ENCODE measurements at places on chromosomes 1 and 21.

DNA sequence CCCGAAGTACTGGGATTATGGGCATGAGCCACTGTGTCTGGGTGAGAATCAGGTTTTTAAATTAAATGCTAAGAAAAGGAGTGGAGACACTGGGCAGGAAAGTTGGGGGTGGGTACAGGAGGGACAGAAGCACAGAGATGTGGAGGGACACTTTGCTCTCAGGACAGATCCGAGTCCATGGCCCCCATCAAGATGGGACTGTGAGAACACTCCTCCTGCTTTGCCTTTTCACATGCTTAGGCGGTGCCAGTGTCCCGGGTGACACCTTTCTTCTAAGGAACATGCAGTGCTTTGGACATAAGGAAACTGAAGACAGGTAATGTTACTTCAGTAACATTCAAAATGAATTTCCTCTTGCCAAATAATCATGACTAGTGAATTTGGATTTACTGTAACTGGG lies 16.7 kb downstream of the SLC25A33 start:
- no peak for DNase-seq

- no peak for DNase-seq
Observed at GRCh38 chr1:6181347-6181770, 1.2 kb upstream of the CHD5 start.

DNA sequence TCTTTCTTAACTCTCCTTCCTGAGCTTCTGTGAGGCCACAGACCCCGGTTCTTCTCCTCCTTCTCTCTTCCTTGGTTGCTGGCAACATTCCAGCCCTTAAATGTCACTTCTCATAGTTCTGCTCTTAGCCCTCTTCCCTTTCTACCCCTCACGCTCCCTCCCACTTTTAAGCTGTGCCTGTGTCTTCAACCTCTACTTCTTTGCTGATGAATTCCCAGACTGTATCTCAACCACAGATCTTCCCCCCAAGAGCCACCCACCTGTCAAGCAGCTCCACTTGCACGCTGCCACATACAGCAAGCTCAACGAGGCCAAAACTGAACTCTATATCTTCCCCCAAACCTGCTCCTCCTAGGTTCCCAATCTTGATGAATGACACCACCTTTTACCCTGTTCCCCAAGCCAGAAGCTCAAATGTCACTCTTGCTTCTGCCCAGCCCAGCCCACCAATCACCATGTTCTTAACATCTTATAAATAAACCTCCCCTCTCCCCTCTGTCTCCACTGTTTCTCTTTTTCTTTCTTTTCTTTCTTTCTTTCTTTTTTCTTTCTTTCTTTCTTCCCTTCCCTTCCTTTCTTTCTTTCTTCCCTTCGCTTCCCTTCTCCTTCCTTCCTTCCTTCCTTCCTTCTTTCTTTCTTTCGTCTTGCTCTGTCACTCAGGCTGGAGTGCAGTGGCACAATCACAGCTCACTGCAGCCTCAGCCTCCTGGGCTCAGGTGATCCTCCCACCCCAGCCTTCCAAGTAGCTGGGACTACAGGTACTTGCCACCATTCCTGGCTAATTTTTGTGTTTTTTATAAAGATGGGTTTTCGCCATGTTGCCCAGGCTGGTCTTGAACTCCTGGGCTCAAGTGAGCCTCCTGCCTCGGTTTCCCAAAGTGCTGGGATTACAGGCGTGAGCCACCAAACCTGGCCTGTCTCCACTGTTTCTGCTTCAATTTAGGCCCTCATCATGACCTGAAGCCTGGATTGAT lies 19.8 kb upstream of the PTP4A2 start:
- no peak for DNase-seq

GRCh38 chr21:29121759-29122158 lies 8.7 kb upstream of the MAP3K7CL start:
- DNase-seq, result no peak

GRCh38 chr21:45332981-45333582 lies 45.4 kb upstream of the POFUT2 start:
- DNase-seq, result no peak

DNA sequence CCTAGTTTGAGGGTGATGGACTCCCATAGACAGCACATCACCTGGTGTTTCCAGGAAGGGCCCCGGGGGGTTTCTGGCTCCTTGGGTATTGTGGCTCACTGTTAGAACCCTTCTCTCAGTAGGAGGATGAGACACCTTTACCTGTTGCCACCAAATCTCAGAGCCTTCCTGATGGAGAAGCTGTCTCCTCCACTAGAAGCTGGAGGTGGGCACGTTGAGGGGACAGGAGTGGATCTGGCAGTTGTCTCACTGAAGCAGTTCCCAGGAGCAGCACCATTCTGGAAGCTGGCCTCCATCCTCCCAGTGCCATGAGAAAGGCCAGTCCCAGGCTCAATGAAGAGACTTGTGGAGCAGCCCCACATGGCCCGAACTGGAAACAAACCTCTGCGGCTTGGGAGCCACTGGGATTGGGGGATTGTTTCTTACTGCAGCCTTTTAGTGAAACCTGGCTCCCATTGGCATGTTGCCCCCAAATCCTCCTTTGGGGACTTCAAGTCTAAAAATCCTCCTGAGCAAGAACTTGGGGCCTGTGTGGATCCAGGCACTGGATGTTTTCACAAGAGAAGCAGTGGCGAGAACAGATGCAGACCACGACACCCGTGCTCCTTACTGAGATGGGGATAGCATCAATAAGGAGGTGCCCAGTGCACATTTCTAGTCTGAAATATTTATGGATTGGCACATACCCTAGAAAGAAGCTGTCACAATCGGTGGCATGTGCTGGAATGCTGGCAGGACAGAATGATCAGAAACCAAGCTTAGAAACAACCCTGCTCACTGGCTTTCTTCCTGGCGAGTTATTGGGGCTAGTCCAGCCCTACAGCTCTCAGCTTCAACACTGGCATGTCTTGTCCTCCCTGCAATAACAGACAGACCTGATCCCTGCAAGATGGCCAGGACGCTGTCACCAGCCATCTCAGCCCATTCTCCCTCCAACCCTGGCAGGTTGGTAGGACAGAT lies 223.7 kb upstream of the AJAP1 start:
- DNase-seq, result no peak

GRCh38 chr21:19328954-19329353 lies 925.4 kb upstream of the TMPRSS15 start:
- no peak for DNase-seq

DNA sequence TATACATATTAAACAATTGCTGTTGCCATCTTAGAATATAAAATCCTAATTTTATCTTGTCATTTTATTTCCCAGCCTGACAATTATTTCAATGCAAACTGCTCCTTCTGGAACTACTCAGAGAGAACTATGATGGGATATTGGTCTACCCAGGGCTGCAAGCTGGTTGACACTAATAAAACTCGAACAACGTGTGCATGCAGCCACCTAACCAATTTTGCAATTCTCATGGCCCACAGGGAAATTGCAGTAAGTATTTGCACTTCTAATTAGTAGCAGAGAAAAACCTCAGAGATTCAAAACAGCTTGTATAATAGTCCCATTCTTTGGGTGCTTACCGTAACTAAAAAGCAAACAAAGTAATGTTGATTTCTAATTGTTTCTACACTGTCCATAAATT lies 167.2 kb downstream of the ADGRL2 start:
- no peak for DNase-seq

GRCh38 chr1:17213148-17213781 lies 8.3 kb downstream of the PADI1 start:
- DNase-seq, result no peak
